ENCODE measurements at places on chromosomes 6 and 20. TPM values are rescaled to one million over a fixed set of nuclear protein-coding genes. Genes with fewer than 3 reads are reported as not detected.

SRF gene
- 57.1 TPM for polyA plus RNA-seq

TRIM39 gene
- 7.3 TPM for polyA plus RNA-seq

EMILIN3 gene
- 27.5 TPM for polyA plus RNA-seq

PTCRA gene
- polyA plus RNA-seq: not detected

- DNase-seq: no peak
Measured at GRCh38 chr20:47256668-47257236, 99.7 kb downstream of the ZMYND8 start.

DNA sequence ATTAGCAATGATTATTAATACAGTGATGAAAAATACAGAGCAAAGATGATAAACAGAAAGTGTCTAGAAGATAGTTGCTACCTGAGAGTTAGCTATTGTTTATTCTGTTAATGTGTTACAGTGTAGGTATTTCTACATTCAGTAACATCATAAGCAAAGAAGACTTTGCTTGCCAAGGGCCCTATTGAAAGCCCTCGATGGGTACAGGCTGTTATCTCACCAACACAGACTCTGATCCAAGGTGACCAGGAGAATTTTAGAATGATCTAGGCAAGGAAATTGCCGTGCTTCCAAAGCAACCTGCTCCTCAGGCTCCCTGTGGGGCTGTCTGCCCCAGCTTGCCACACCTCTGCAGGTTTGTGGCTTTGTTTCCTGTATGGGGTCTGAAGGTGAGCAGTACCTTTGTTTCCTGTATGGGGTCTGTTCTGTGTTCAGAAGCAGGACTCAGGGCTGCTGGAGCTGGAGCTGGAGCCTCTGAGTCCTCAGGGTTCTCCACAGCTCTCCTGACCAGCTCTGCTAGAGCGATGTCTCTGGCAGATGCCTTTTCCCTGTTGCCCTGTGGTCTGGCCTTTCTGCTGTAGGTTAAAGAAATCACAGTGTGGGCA, 32.5 kb downstream of the PHACTR3 start:
- no peak for DNase-seq

GRCh38 chr6:159854959-159855358, 35.8 kb upstream of the MAS1 start:
- DNase-seq: no peak

GRCh38 chr20:11796026-11796425, 121.7 kb upstream of the BTBD3 start:
- no peak for DNase-seq

All from forelimb muscle (tissue), 1 donor.